ENCODE measurements at places on chromosomes 4 and X.

- DNase-seq, result no peak
These were observed 149.2 kb downstream of the AWAT2 start for GRCh38 chrX:69900491-69900890.

- no peak for DNase-seq
These were observed 87.9 kb downstream of the LRRC66 start for GRCh38 chr4:51932261-51932660.

DNA sequence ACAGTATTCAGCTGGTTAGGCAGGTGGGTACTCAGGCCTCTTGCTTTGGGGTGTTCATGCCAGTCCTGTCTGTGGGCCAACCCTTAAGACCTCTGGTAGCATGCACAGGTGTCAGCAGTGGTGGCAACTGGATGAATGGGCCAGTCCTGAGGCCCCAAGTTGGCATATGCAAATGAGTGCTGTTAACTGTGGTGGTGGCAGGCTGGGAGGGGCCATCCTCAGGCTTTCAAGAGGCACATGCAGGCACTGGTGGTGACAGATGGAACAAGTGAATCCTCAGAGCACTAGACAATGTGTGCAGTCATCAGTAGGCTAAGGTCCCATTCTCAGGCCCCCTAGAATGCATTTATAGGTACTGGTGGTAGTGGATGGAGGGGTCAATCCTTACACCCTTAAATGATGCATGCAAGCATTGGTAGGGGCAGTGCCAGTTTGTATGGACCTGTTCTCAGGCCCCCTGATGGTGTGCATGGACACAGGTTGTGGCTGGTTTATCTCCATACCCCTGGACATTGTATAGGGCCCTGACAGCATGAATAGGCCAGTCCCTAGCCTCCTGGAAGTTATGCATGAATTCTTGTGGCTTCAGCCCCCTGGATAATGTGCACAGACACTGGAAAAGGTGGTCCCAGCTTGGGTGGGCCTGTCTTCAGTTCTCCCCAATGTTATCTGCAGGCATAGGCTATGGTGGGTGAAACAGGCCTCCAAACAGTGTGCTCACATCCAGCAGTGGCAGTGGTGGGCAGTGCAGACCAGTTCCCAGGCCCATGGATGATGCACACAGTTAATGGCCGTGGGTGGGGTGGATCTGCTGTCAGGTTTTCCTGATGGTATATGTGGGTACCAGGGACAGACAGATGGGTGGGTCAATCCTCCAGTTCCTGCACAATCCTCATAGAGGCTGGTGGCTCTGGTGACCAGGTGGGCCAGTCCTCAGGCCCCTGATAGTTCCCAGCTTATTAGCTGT is 24.7 kb downstream of the TECRL start:
- no peak for DNase-seq

DNA sequence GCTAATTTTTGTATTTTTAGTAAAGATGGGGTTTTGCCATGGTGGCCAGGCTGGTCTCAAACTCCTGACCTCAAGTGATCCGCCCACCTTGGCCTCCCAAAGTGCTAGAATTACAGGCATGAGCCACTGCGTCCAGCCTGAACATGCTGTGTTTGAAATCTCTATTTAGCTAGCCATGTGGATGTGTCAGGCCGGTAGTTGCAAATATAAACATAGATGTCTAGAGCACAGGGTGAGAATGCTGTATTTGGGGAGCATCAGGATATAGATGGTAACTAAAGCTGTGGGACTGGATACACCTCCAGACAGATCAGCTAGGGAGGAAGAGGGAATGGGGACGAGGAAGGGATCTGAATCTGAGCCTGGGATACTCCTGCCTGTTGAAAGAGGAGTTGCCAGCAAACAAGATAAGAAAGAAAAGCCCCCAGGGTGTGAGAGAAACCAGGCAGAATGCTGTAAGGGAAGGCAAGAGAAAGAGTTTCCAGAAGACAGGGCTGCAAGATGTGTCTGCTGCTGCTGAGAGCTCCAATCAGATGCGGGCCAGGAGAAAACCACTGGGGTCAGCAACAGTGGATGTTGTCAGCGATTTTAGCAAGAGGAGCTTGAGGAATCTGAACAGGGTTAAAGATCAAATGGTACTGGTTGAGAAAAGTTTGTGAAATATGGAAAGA is 177.4 kb downstream of the PALLD start:
- no peak for DNase-seq

DNA sequence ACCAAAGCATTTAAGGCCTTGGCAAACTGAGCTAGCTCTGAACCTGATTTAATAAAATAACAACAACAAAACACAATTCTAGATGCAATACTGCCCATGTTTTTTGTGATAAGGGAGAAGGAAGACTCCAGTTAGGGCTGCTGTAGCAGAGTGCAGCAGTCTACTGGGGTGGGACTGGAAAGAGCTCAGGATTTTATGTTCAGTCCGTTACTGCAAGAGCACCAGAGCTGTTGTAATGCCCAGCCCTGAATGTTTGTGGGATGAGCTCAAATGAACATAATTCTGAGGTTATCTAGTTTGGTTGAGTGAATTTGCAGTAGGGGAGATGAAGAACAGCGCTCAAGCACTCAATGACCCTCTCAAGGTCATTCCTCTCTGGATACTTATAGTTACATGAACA is 743.8 kb downstream of the FAT4 start:
- DNase-seq, result no peak

- no peak for DNase-seq
These were observed 278.6 kb upstream of the GNPDA2 start for GRCh38 chr4:45004847-45005565.

DNA sequence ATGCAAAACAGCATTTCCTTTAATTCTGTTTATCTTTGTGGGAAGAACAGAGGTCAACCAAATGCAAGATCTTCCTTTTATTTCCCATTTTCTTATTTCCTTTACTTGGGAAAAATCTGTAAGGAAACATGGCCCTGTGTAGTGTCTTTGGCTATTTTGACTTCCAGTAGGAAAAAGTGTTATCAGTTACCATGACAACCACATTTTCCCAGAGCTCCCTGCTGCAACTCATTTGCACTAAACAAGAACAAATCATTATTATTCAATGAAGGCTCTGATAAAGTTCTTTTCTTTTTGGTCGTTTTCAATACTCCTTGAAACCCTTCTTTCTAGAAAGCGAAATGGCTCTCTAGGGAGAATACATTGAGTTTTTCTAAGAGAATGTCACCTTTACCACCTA is 117.2 kb upstream of the DDX53 start:
- DNase-seq, result no peak

- no peak for DNase-seq
These were observed 19.9 kb downstream of the NAT8L start for GRCh38 chr4:2079006-2079405.

DNA sequence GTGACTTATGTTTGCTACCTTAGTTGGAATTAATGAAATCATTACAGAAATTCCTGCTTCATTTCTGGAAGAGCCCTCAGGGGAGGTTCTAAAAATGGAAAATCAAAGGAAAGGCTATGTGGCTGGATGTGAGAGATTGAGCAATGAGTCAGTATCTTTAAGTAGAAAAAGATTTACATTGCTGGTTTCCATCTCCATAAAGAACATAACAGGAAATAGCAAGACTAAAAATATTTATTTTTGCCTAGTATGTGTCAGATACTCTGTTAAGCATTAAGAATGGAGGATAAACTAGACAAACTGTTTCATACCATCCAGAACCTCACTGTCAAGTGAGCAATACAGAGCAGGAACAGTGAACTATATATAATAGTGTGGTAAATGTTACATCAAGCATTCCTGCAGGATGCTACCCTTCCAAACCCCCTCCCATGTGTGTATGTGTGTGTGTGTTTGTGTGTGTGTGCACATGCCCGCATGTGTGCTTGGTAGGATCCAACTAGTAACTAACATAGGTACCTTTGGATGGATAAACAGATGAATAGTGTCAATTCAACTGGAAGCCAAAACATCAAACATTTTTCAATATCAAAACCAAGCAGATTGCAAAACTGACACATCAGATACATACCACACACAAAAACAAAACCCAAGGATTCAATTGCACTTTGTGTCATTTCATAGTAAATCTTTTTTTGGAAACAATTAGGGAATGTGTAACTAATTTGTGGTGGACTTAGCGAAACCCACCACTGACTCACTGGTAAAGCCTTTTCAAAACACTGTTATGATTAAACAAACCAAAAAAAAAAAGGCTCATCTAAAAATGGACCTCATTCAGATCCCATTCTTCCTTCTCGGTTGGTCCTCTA is 223.4 kb downstream of the SHROOM3 start:
- no peak for DNase-seq

DNA sequence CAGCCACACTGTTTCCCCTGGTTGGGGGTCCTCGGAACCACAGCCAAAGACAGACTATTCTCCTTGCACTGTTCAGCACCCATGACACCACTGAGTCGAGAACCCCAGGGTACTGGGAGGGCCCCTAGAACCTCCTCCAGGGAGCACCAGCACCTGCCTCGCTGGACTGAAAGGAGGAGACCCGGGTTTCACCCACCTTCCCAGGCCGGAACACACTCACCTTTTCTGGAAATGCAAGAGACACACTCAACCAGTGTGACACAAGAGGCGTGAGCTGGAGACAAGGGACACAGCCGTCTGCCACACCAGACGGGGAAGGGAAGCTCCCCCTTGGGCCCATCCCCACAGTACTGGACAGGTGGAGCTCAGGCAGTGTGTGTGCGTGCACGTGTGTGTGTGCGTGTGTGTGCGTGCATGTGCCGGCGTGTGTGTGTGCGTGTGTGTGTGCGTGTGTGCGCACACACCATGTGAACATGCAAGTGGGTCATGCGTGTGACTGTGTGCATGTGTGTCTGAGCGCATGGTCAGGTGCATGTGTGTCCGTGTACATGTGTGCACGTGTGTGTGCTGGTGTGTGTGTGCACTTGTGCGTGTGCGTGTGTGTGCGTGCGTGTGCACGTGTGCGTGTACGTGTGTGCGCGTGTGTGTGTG is 128.8 kb upstream of the NKX1-1 start:
- no peak for DNase-seq

- DNase-seq, result no peak
These were observed 75.1 kb downstream of the MXRA5 start for GRCh38 chrX:3271183-3271833.

DNA sequence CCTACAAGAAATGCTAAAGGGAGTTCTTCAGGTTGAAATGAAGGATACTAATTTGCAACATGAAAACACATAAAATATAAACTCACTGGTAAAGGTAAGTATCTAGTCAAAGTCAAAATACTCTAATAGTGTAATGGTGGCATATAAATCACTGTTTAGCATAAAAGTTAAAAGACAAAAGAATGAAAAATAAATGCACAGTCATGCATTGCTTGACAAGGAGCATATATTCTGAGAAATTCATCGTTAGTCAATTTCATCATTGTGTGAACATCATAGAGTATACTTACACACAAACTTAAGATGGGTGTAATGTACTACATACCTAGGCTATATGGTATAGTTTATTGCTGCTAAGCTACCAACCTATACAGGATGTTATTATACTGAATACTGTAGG is 194.4 kb upstream of the PDE5A start:
- no peak for DNase-seq

GRCh38 chr4:6972911-6973310 is 63.3 kb downstream of the TBC1D14 start:
- no peak for DNase-seq

DNA sequence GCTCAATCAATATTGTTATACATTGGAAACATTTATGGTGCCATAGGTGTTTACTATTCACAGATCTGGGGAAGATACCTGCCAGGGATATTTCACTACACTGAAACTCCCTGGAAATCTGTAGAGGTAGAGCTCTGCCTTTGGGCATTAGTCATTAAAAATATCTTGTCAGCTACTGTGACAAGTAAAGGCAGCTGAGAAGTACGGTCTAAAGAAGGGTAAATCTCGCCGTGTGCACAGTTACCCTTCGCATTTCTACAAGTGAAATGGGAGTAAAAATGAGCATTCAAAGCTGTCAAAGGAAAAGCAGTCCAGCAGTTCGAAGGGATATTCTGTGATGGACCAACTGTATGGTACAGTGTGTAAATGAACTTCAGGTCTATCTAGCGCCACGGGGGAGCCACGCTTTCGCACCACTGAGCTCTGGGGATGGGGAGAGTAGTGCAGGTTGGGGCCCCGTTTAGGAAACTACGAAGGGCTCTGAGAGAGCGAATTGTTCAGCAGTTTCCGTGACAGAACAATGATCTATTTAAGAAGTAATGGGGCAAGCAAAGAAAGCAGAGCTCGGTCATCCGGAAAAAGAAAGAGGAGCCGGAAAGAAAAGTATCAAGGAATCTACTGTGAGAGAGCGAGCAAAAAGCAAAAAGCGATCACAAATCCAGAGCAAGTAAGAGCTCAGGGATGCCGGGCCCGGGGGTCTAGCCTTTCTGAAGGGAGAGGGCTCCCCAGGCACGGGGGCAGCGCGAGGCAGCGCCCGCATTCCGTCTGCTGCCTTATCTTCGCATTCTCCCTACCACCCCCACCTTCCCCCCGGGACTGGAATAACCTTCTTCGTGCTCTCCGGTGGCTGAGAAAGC is 646 bp downstream of the TIGD4 start:
- DNase-seq, result no peak

- DNase-seq, result no peak
These were observed 98.8 kb upstream of the SPRY1 start for GRCh38 chr4:123297836-123298235.

DNA sequence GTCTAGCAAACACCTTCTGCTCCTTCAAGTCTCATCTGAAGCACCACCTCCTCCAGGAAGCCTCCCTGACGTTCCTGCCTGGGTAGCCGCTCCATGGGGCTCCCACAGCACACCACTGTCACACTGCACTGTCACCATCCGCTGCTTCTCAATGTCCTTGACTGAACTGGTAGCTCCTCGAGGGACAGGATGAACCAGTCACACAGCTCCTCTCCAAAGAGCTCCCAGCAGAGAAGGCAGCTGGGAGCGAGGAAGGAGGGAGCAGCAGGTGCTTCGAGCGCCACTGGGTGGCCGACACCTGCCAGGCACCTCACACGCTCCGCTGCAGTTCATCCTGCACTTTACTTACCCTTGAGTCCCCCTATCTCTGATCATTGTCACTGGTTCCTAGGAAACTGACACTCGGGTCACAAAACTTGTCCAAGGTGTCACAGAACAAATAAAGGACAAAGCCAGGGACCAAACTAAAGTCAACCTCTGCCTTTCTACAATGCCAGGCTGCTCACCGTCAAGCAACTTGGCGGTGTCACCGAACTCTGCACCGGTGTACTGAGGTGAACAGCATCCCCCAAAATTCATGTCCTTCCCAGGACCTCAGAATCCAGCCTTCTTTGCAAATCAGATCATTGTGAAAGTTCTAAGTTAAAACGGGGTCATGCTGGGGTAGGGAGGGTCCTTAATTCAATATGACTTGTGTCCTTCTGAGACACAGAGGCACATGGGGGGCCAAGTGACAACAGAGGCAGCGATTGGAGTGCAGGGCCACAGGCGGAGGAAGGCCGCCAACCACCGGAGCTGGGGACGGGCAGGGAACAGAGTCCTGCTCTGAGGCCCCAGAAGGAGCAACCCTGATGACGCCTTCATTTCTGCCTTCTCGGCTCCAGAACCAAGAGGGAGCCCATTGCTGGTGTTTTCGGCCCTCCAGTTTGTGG is 5.5 kb upstream of the S100P start:
- no peak for DNase-seq

- DNase-seq, result peak; percentile 10
These were observed 224.3 kb downstream of the DCLK2 start for GRCh38 chr4:150302553-150302952.

- DNase-seq, result no peak
These were observed 208.7 kb upstream of the KLF3 start for GRCh38 chr4:38455092-38455862.
